ENCODE measurements at places on chromosomes 7 and 10.
A peak's percentile ranks its signal among the peaks of the same experiment; 100 is the strongest.

GRCh38 chr7:46559194-46559832, 638.2 kb upstream of the IGFBP3 start:
- DNase-seq: no peak

DNA sequence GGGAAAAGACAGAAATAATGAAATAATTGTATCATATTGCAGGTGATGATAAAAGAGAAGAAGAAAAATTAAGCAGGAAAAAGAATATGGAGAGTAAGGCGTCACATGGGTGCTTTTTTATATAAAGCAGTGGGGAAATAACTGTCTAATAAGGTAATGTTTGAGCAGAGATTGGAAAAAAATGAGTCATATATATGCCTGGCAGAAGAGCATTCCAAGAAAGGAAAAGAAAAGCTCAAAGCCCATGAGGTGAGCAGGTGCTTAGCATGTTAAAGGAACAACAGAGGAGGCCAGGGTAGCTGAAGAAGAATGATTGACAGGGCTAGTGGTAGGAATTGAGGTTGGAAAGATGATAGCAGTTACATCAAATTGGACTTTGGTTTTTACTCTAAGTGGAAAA, 739.5 kb downstream of the SORCS1 start:
- no peak for DNase-seq

DNA sequence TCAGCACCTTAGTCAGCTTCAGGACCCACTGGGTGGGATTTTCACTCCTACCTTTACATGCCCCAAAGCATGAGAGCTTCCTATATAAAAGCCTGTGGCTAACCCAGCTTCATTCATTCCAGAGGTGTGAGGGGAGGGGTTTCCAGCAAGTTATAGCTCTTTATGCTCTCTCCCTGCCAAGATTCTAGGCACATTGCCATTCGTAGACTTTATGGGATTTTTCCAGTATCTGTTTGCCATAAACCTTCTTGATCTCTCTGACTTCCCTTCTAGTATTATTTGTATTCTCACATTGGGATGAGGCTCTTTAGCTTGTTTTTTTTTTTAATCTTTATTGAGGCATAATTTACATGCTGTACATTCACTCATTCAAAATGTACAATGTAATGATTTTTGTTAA, 67.5 kb downstream of the POU6F2 start:
- no peak for DNase-seq

- DNase-seq: no peak
Observed at GRCh38 chr7:101302641-101303101, 18.9 kb downstream of the IFT22 start.

DNA sequence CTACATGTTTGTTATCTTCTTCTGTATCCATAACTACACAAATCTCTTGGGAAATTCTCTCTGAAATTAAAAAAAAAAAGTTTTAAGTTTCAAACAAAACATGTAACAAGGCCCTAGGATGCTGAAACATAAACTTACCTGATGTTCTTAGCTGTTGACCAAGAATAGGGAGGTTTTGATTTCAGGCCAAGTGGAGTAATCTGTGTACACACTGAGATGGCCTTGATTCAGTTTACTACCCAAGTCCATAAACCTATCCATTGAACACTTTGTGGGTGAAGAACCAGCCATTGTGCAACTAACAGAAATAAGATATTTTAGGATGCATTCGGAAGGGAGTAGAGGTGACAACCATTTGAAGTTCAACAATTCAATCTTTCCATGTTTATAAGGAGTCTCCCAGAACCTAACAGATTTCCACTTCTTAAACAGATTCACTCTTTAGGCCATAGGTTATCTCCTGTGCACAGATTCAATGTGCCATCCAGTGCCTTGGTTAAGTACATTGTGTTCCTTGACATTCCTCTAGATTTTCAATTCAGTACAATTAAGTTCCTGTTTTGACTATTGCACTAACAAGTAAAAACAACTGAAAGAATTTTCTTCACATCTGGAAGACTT, 143.1 kb downstream of the CRPPA start:
- no peak for DNase-seq

GRCh38 chr10:111030042-111030750, 46.6 kb upstream of the ADRA2A start:
- peak; percentile 29 for DNase-seq

DNA sequence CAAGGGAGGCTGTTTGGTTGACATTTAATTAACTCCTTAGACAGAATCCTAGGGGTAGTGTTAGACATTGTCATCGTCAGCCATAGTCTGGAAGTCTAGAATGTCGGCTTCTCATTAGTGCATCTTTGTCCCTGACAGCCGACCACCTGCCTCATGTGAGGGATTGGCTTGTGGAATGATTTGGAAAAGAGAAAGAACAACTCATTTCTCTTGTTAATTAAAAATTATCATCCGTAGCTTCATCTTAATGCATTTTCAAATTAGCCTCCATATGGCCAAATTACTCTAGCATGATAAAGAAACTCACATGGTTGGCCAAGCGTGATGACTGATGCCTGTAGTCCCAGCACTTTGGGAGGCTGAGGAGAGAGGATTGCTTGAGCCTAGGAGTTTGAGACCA, 97.7 kb upstream of the PARD3 start:
- DNase-seq: no peak

- no peak for DNase-seq
Observed at GRCh38 chr7:85186083-85186520, 754 bp downstream of the SEMA3D start.

DNA sequence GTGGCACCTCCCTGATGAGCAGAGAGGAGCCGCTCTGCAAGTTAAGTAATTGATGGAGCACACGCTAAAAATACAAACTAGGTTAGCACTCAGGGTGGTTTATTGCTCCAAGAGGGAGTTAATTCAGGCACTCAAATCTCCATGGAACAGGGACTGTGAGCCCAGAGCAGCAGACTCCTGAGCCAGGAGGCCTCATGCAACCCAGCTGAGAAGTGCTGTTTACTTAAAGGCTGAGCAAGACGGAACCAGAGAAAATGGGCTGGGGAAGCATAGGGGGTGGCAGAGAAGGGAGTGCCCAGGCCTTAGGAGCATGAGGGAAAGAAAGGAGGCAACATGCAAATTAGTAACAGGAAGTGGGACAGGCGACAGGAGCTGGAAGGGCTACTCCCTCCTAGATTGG, 174.1 kb downstream of the KCNMA1 start:
- no peak for DNase-seq

DNA sequence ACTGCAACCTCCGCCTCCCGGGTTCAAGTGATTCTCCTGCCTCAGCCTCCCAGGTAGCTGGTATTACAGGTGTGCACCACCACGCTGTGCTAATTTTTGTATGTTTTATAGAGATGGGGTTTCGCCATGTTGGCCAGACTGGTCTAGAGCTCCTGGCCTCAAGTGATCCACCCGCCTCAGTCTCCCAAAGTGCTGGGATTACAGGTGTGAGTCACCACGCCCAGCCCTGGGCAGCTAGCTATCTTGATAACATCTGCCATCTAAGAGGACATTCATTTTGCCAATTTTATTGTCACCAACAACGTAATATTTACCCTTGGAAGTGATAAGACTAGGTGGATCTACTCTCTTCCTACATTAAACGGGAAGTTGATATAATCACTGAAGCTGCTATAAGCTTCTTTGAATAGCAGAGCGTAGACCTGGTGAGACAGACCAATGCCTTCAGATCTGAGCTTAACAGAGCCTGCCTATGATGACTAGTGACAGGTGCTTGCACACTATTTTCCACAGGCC, 39.7 kb upstream of the SLC35B4 start:
- no peak for DNase-seq

- peak; percentile 74 for DNase-seq
Observed at GRCh38 chr7:50342616-50343114, 38.1 kb downstream of the IKZF1 start.

DNA sequence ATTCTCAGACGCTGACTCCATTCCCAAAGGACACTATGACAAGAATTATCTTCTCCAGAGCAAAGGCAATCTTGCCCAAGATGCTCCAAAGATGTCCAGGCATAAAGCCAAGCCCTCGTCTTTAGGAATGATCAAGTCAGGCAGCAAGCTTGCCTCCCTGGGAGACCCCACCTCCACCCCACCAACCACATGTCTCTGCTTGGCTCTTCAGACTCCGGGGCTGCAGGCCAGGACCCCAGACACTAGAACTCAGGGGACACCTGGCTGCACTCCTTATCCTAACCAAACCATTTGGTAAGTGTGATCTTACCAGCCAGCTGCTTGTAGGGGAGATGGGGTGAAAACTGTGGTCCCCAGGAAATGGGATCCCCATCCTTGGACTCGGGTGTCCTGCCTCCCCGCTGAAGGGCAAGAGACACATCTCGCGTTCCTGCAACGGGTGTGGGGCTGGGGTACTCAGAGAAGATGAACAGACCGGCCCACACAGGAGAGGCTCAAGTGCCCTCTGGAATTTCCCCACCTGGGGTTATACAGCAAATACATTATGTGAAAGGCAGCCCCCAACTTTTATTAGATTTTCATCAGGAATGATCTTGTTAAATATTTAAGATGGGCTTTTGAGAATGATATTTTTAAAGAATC, 55.7 kb downstream of the INSIG1 start:
- DNase-seq: no peak

GRCh38 chr10:117136391-117136975, 1.6 kb downstream of the VAX1 start:
- DNase-seq: no peak

DNA sequence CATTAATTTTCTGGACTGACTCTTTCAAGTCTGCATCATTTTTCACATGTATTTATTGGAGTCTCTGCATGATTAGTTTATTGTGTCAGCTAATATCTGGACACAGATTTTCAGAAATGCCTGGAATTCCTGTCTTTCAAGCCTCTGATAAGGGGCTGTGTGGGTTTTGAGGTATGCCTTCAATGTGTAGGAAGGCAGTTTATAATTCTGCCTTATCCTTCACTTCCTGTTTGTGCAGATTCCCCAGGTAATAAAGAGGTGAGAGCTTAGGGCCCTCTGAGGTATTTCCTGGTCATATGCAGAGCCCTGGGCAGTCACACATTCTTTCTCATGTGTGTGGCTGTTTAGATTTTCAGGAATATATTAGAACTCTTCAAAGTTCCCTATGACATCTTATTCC, 79.4 kb upstream of the PRKCQ start:
- no peak for DNase-seq

- DNase-seq: peak; percentile 47
Observed at GRCh38 chr7:40015790-40016296, 65.8 kb downstream of the CDK13 start.

GRCh38 chr7:36978461-36978860, 254.2 kb upstream of the AOAH start:
- no peak for DNase-seq

Measured in activated CD4-positive, alpha-beta T cell treated with anti-CD3 and anti-CD28 coated beads, Interleukin-2, amount 50 U/mL, for 16 hours (primary cell).